Tibial nerve (tissue), 4 donors: ENCODE measurements at places on chromosomes 6 and 20. TPM values are rescaled to one million over a fixed set of nuclear protein-coding genes. Genes with fewer than 3 reads are reported as not detected.

Gene SMIM26
- total RNA-seq = 99.6 TPM

Gene HNF4A
- total RNA-seq = not detected

Gene DPM1
- total RNA-seq = 43.3 TPM

Gene PCK1
- total RNA-seq = 131 TPM

Gene RAET1L
- total RNA-seq = not detected

Gene DTD1
- total RNA-seq = 31.0 TPM

Gene GABRR1
- not detected for total RNA-seq

Gene ACTL10
- 3.9 TPM for total RNA-seq

Gene CLPSL1
- not detected for total RNA-seq

Gene CD83
- 3.3 TPM for total RNA-seq

DNA sequence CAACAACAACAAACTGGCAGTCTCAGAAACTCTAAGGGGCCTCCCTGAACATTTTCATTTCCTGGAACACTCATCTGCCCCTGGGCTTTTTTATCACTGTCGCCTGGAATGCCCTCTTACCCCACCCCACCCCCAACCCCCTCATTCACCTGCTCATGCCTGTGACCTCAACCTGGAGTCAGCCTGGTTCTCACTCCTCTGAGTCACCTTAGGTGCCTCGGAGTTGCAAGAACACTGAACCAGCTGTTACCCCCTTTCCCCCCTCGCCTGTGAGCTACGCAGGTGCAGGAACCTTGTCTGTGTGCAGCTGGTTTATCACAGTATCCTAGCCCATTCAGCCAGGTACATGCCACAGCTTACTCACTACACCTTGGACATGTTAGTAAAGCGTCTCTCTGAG, 12.8 kb upstream of the SNAI1 start:
- no peak for DNase-seq

DNA sequence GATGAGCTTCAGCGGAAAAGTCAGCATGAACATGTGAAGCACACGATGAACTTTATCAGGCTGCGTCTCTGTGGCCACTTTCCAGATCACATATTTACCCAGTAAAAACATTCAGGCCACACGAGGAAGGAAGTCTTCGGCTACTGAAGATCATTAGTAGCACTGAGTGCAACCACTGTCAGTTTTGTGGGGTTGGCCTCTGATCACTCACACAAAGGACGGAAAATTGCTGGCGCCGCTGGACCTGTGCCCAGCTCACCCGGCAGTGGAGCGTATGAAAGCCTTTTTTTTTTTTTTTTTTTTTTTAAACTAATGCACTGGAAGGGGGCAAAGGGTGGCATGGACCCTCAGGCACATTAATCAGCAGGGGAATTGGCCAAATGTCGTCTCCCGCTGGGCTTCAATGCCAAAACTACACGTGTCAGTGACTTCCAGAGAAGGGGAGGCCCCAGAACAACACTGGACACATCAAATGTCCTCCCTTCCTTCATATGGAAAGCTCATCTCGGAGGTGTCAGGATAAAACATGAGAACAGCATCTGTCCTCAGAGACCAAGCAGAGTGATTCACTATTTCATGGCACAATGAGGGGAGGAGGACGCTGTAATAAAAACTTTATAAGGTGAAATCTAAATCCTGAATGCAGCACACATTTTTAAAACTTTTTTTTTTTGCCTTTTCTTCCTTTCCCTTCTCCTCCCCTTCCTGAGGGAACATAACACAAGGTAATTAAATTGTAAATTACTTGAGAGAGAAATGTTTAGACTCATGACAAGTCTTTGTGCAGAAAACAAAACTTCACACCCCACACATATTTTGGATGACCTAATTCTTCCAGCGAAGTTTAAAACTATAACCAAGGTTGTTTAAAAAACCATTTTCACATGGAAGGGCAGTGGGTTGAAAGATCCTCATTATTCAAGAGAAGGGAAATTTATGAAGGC, 223.4 kb downstream of the FOXC1 start:
- peak; percentile 58 for DNase-seq

- no peak for DNase-seq
Observed at GRCh38 chr20:53238121-53238660, 266.0 kb downstream of the TSHZ2 start.

DNA sequence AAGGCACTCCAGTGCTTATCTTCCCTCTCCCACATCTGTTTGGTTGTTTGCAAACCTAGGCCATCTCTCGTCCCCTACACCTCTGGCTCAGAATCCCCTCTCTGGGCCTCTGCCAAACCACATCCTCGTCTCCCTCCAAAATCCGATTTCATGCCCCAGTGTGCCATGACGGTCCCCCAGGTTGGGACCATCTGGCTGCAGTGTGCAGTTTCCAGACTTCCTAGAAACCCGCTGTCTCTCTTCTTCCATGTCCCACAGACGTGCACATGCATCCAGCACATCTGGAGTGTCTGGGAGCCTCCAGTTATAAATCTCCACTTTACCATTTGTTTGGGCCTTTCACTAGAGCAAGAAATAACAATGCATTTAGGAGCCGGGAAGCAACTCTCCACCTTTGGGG, 316.2 kb downstream of the KIF16B start:
- DNase-seq = no peak

GRCh38 chr20:36431604-36432003, 109.7 kb upstream of the MYL9 start:
- no peak for DNase-seq

DNA sequence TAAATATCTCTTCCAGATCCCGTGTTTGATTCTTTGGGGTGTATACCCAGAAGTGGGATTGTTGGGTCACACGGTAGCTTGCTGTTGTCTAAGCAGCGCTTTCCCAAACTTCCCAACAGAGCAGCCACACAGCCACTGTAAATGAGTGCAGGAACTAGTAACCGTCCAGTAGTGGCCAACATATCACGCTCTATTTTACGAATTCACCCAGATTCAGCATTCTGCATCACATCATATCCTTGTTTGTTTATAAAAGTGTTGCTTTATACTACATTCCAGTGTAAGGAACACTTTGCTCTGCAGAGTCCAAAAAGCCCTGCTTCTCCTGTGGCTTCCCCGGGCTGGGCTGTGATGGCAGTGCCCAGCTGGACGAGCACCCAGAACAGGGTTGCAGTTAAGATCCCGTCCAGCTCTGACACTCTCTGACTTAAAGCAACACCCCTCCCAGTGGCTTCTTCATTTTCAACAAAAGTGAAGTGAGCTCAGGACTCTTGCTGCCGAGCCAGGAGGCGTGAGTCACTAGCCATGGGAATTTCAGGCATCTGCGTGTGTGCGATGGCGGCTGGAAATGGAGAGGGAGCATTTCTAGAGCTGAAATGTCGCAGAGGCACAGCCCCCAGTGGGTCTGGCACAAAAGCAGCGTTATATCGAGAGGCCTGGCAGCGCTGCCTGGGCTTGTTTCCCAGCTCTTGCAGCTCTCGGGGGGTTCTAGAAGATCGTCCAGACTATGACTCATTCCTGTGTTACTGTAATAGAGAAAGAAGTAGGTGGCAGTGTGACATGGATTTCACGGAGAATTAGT, 216.3 kb upstream of the ECI2 start:
- peak; percentile 41 for DNase-seq

DNA sequence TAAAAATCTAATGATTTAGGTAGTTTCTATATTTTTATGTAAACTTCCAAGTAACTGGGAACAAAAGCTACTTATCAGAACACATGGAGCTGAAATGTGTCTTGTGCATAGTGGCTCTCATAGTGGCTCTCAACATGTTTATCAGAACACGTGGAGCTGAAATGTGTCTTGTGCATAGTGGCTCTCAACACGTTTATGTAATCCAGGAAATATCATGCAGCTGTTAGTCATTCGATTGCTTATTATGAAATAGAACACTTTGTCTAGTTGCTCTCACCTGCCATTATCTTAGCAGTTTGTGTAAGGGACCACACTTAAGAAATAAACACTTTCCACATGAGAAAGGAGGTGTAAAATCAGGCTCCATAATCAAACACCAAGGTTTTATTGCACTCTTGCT, 119.2 kb upstream of the ASCC3 start:
- no peak for DNase-seq

DNA sequence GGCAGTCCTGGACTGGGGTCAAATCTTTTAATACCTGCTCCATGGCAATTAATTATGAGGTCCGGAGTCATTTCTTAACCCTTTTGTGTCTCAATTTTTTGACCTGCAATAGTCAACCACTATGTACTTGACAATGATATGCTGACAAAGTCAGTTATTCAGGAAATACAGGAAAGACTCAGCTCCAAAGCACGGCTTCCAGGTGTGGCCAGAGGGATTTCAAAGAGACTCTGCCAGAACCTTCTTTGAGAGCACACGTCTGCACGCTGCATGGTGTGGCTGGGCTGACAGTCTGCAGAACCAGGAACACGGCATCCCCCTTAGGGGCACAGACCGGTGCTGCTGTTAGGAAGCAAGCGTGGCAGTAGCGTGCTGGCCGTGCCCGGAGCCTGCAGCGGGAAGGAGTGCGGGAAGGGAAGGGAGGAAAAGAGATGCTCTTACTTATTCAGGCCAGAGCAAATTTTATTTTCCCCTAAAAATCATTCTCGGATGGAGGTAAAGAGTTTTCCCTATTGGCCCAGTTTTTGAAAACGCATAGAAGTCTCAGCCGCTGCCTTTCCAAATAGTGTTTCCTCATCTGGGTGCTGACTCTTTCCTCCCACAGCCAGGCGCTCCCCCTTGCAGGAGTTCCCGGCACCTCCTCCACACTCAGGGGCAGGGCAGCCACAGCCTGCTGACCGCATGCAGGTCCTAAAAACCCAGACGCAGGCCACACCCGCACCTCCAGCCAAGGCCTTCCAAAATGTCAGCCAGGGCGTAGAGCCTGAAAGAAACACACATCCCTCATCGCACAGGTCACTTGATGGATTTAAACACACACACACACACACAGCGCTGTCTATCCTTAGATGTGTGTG, 187.4 kb upstream of the SNX9 start:
- no peak for DNase-seq

- no peak for DNase-seq
Observed at GRCh38 chr6:109076377-109076776, 18.3 kb downstream of the SESN1 start.

DNA sequence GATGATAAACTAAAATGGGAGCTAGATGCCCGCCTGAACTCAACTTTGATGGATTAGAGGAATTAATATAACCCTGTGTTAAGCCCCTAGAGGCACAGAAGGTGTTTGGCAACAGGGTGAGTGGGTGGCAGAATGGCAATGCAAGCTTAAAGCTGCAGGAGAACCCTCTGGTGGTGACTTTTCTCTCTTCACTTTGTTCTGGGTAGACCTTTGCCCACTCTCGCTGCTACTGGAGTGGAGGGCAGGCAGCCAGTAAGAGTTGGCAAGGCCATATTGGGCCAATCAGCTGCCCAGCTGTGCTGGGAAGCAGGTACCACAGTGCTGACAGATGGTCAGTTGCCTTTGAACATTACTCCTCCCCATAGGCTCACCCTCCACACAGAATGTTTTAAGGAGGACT, 468.2 kb downstream of the MMUT start:
- no peak for DNase-seq

DNA sequence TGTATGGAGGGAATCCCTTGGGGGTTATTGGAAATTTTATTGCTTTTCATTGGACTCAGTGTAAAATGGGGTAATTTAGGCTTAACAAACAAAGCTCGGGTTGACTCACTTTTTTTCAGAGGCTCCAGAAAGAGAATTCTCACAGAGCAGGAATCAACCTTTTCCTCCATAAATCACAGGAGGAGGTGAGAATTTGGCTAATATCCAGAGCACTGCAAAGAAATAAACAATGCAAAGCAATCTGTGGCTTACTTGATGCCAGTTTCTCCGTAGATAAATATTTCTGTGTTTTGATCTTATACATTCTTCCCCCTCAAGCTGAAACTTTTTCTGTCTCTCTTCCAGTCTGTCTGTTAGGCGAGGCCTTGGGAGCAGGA, 176.6 kb downstream of the TSHZ2 start:
- DNase-seq = no peak

GRCh38 chr6:90656325-90656724, 69.5 kb upstream of the MAP3K7 start:
- no peak for DNase-seq

- no peak for DNase-seq
Observed at GRCh38 chr6:151018046-151018445, 152.5 kb downstream of the MTHFD1L start.

GRCh38 chr6:34178357-34179105, 32.6 kb upstream of the GRM4 start:
- DNase-seq = no peak

GRCh38 chr6:125961117-125961516, 4.5 kb downstream of the HINT3 start:
- DNase-seq = no peak
